CD4-positive, alpha-beta T cell treated with Interleukin-15 for 4 hours (primary cell): ENCODE measurements at places on chromosomes 4 and X.

- no peak for DNase-seq
These were observed 59.3 kb downstream of the JADE1 start for GRCh38 chr4:128868758-128869157.

- DNase-seq, result no peak
These were observed 401.6 kb upstream of the EPHA5 start for GRCh38 chr4:66071911-66072310.

DNA sequence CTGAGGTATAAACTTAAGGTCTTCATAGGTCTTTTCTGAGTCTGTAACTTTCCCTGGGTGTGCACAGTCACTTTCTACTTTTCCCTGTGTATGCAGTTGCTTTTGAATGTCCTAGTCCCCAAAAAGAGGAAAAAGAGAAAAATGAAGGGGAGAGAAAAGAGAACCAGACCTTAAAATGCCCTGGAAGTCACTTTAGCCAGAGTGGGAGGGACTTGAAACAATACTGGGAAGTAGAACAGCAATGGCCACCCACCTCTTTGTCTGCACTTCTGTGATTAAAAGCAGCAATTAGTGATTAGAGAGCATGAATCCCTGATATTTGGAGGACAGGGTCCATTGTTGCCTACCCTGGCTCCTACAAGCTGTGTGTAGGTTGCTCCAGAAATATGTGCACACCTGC, 36.1 kb downstream of the ZCCHC13 start:
- no peak for DNase-seq

GRCh38 chr4:113976741-113977525, 2.5 kb downstream of the ARSJ start:
- no peak for DNase-seq
